Pancreas (tissue), 10 donors: ENCODE measurements at places on chromosomes 5 and 9. TPM values are rescaled to one million over a fixed set of nuclear protein-coding genes. Genes with fewer than 3 reads are reported as not detected.

IFNA21 gene
- not detected for polyA plus RNA-seq

MYMK gene
- not detected for polyA plus RNA-seq

IL3 gene
- not detected for polyA plus RNA-seq

TIMD4 gene
- not detected for polyA plus RNA-seq

HCN1 gene
- 0.12 TPM for polyA plus RNA-seq

ADAMTS19 gene
- polyA plus RNA-seq = 0.02 TPM

NAIF1 gene
- polyA plus RNA-seq = 6.4 TPM
